ENCODE measurements at places on chromosomes 3 and 15. TPM values are rescaled to one million over a fixed set of nuclear protein-coding genes. Genes with fewer than 3 reads are reported as not detected.

Gene FMN1
- total RNA-seq: 0.24 TPM

DNA sequence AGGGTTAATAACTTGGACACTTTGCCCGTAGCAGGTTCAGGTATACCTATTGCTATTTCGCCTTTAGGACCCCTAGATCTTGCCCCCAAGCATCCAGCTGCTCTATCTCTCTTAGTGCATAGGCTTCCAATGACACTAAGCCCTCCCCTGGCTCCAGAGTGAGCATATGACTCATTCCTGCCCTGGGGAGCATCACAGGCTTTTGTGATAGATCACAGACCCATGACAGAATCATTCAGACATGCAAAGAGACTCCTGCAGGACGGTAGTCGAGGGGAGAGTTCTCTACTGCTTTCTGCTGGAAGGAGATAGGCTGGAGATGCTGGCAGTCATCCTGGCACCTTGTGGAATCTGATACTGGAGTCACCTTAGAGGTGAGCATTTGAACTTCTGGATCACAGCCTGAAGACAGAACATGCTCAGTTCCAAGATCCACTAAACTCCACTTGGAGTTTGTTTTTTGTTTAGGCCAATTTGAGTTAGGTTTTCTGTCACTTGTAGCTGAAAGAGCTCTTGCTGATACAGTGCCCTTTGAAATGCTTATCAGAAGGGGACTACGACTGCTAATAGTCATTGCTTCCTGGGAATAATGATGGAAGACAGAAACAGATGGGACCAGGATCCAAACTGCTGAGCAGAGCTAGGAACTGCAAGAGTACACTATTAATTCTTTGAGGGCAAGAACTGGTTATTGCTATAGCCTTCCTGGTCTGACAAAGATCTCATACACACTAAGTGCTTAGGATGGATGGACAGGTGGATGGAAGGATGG, 11.0 kb downstream of the LYSMD2 start:
- no peak for DNase-seq

- no peak for DNase-seq
Measured at GRCh38 chr3:186705882-186706780, 11.0 kb upstream of the KNG1 start.

GRCh38 chr3:99843590-99844258, 26.1 kb downstream of the CMSS1 start:
- DNase-seq: no peak

Gene AADAC
- not detected for total RNA-seq

DNA sequence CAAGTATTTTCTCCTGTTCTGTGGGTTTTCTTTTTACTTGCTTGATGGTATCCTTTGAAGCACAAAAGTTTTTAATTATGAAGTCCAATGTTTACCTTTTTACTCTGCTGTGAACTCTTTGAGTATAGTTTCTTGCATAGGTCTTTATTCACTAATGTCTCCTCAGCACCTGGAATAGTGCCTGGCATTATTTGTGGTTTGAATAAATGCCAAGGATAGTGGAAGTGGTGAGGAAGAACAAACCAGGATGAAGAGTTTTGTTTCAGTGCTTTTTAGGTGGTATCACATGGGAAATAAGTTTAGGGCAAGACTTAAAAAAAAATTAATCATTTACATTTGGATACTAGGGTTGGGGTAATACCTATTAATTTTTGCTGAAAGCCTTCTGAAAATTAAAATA, 25.7 kb downstream of the GPD1L start:
- DNase-seq: no peak

Gene MYZAP
- not detected for total RNA-seq

Gene DPPA4
- total RNA-seq: not detected

DNA sequence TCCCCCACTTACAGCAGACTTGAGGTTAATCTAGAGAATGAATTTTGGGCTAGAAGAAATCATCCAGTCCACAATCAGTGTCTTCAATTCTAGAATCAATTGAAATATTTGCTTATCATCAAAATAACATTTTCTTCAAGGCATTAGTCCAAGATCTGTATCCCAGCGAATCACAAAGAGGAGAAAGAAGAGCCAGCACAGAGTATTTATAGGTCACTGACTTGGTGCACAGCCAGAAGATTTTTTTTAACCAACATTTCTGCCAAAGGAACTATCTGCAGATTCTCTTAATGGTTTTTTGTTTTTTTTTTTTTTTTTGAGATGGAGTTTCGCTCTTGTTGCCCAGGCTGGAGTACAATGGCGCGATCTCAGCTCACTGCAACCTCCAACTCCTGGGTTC, 178.2 kb downstream of the TNIK start:
- DNase-seq: no peak

GRCh38 chr15:87582169-87582568, 674.4 kb downstream of the NTRK3 start:
- DNase-seq: no peak

Gene FETUB
- not detected for total RNA-seq

GRCh38 chr15:41323611-41324010, 8.8 kb downstream of the OIP5 start:
- no peak for DNase-seq

Gene GADL1
- not detected for total RNA-seq

Gene ARL6IP5
- total RNA-seq: 121 TPM

- peak; percentile 33 for DNase-seq
Measured at GRCh38 chr3:38649500-38650247, at the start of gene SCN5A. Gene SCN5A (minus strand): TSS chr3:38649687. CDS start chr3:38633307, 16,380 bp downstream.

- peak; percentile 69 for DNase-seq
Measured at GRCh38 chr15:70492240-70493177, 270.8 kb downstream of the UACA start.

GRCh38 chr15:39301589-39301999, 279.3 kb upstream of the THBS1 start:
- no peak for DNase-seq

GRCh38 chr3:195558602-195559001, 15.5 kb upstream of the PPP1R2 start:
- DNase-seq: no peak

- no peak for DNase-seq
Measured at GRCh38 chr3:43704697-43705096, 14.0 kb downstream of the ABHD5 start.

DNA sequence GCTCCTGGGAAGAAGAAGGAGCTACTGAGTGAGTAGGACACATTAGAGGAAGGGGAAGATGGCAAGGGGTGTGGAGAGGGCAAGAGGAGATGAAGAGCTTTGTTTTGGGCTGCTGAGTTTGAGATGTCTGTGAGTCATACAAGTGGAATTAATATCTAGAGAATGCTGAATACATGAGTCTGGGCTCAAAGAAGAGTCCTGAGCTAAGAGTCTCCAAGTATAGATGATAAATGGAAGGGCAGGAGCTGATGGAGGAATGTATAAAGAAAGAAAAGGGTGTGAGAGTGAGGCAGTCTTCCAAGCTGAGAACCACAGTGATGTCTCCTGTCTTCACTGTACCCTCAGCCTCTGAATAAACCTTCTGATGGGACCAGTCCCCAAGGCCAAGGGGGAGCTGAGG, 205.5 kb upstream of the MRPL3 start:
- no peak for DNase-seq

Gene DBR1
- 29.0 TPM for total RNA-seq

DNA sequence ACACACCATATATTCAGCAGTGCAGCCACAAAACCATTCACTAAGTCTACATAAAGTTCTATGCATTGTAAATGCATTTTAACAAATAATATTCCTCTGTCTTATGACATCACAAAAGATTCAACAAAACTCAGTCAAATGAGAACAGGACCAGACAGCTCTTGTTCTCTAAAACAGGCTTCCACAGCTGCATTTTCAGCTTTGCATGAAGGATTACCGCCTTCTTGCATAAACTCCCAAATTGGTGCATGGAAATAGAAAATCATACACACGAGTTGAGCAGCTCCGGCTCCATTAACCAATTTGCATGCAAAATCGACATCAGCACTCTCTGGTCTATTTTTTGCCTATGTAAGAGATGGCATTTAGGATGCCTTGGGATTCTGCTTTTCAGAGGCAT, 66.4 kb downstream of the RFTN1 start:
- no peak for DNase-seq

- no peak for DNase-seq
Measured at GRCh38 chr3:101512396-101512645, 691 bp downstream of the SENP7 start.

GRCh38 chr3:196524527-196524926, 9.4 kb upstream of the SMCO1 start:
- no peak for DNase-seq

- DNase-seq: no peak
Measured at GRCh38 chr15:39960411-39960810, 26.5 kb downstream of the EIF2AK4 start.

Gene PEX5L
- total RNA-seq: not detected

DNA sequence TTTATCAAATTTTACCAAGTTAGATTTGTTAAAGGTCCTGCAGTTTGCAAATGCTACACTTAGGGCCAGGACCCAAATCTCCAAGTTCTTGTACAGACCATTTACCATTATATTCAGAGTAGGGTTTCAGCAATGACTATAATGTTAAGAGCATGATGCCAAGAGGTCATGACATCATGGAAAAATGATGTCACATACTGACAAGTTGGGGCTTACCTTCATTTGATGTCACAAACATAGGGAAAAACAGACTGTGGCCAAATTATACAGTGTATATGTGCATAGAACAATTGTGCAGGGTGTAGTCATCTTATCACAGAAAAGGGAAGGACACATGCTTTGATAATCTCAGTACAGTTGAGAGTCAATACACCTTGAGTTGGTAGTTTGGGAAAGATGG, 10.1 kb upstream of the THRB start:
- DNase-seq: no peak

GRCh38 chr15:38215707-38216106, 36.9 kb upstream of the SPRED1 start:
- no peak for DNase-seq

DNA sequence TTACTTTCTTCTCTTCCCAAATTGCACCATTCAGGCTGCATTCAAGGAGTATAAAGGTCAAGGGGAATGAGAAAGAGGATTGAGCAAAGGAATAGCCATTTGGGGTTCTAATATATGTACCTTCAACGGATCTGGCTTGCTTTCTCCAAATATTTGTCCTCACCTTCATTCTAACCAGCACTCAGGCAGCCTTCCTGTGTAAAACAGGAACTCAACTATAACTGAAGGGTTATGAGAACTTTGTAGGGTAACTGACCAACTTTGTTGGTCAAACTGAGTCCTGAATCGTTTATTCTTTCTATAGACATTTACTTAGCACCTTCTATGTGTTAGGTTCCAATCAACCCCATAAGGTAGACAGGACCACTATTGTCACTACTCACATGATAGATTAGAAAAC, 5.1 kb upstream of the CPOX start:
- DNase-seq: no peak

- no peak for DNase-seq
Measured at GRCh38 chr15:74858369-74858740, 14.8 kb downstream of the SCAMP2 start.

DNA sequence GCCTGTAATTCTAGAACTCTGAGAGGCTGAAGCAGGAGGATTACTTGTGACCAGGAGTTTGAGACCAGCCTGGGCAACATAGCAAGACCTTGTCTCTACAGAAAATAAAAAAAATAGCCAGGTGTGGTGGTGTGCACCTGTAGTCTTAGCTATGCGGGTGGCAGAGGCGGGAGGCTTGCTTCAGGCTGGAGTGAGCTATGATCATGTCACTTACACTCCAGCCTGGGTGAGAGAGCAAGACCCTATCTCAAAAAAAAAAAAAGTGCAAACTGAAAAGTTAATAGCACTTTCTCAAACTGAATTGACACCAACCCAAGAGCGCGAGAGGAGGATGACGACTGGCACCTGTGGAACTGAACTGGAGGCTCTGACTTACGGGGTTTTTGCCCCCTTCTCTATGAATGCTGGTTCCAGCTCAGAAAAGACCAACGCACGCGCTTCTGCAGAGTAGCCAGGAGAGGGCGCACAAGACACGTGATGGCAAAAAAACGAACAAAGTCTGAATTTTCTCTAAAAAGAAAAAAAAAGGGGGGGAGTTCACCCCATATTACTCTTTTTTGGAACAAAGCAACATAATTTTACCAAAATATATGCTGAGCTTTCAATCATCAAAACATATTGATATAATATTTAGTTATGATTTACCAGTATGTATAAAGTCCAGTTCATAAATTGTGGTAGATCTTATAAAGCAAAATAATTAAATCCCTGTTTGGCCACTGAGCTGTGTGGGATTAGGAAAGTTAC, 23.7 kb downstream of the CFAP92 start:
- peak; percentile 42 for DNase-seq

- DNase-seq: no peak
Measured at GRCh38 chr15:79007066-79007465, 62.2 kb upstream of the CTSH start.

DNA sequence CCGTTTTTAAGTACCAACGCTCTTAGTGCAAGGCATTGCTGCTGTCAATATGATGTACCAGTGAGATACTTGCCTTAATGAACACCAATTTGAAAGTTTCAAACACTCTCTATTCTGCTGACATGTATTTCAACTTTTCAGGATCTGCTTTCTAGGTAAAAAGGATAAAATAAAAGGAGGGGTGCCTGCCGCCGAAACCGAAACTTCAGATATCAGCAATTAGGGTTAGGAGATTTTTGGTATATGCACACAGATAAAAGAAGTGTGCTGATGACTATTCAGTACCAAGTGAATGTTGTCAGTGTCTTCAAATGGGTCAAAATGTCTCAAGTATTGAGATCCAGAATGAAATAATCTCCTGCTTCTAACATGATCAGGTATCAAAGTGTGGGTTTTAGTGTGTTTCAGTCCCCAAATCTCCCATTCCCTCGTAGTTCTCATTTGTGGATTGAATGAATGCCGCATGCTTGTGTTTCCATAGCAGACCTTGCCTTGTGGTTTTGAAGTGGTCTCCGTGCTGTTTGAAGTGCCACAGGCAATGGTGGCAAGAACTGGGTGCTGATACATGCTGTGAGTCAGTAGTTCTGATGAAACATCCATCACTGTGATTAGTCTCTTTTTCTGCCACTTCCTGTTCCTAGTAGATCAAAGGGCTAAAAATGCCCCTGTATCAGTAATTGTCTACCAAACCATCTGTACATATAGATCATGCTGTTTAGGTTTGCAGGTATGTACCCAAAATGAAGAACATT, 22.5 kb downstream of the CHST14 start:
- no peak for DNase-seq

DNA sequence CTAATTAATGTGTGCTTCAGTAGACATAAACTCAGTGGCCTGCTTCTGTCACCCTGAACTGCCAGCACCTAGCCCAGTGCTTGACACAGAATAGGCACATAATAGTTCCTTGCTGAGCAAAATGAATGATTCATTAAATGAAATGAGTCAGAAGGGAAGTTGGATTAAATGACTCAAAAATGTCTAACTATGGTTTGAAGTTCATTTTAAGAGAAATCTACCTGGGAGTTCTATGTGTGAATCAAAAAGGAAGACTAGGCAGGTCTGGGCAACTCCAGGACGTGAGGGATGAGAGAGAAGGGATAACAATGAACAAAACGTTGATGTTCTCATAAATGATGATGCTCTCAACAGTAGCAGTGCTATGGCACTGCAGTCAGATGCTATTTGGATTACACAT, 175.0 kb downstream of the CFAP20DC start:
- DNase-seq: no peak

DNA sequence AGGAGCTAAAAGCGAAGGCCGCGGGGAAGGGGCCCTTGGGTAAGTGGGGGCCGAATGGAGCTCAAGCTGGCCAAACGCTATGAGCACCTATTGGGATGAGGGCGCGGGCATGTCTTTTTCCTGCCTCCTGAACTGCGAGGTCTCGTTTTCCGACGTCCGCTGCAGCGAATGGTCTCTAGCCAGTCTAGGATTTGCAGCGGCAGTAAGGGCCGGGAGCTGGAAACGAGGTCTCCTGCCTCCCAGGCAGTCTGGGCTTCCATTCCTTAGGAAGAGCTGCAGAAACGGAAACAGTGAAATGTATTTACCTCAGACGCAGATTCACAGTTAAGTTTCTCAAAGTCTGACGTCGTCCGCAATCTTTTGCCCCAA, 517 bp downstream of the TMA7 start:
- DNase-seq: no peak

GRCh38 chr15:92984161-92984560, 84.0 kb downstream of the CHD2 start:
- no peak for DNase-seq
